ENCODE measurements at places on chromosomes 2 and 18.

- no peak for DNase-seq
These were observed 76.3 kb upstream of the DAPL1 start for GRCh38 chr2:158718851-158719250.

DNA sequence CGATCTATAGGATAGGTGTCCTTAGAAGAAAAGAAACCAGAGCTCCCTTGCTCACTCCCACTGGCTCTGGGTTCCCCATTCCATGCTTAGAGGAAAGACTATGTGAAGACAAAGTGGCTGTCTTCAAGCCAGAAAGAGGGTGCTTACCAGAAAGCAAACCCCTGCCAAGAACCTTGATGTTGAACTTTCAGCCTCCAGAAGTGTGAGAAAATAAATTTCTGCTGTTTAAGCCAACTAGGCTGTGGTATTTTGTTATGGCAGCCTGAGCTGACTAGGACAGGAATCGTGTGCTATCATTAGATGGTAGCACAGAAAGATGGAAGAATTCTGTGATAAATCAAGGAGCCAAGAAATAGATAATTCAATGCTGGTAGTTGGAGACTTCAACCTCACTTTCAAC is 19.9 kb upstream of the TFCP2L1 start:
- no peak for DNase-seq

GRCh38 chr2:58903427-58903826 is 662.3 kb upstream of the FANCL start:
- no peak for DNase-seq

DNA sequence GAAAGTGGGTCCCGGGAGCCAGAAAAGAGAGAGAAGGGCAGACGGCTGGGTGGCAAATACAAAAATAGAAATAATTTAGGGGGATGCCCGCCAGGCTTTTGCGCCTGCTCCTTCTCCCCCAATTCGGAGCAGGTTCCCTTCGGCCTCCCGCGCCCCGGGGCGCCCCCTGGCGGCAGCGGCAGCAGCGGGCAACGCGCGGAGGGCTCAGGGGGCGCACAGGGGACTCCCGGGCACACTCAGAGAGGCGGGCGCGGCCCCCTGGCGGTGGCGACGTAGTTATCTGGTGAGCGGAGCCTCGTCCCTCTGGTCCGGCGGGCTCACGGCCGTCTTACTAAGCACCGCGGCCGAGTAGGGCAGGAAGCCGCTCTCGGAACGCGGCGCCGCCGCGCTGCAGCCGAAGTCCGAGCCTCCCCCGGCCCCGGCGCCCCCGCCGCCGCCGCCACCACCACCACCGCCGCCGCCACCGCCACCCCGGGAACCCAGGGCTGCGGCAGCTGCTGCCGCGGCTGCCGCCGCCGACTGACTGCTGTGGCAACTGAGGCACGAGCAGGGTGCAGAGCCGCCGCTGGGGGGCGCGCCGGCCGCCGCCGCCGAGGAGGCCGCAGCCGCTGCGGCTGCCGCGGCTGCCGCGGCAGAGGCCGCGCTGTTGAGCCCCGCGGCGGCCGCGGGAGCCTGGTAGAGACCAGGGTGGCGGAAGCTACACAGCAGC is 3.8 kb downstream of the EVX2 start:
- DNase-seq = no peak

GRCh38 chr2:237137626-237138323 is 52.1 kb downstream of the COPS8 start:
- DNase-seq = no peak

GRCh38 chr18:78778651-78779050 is 201.0 kb upstream of the SALL3 start:
- DNase-seq = no peak

DNA sequence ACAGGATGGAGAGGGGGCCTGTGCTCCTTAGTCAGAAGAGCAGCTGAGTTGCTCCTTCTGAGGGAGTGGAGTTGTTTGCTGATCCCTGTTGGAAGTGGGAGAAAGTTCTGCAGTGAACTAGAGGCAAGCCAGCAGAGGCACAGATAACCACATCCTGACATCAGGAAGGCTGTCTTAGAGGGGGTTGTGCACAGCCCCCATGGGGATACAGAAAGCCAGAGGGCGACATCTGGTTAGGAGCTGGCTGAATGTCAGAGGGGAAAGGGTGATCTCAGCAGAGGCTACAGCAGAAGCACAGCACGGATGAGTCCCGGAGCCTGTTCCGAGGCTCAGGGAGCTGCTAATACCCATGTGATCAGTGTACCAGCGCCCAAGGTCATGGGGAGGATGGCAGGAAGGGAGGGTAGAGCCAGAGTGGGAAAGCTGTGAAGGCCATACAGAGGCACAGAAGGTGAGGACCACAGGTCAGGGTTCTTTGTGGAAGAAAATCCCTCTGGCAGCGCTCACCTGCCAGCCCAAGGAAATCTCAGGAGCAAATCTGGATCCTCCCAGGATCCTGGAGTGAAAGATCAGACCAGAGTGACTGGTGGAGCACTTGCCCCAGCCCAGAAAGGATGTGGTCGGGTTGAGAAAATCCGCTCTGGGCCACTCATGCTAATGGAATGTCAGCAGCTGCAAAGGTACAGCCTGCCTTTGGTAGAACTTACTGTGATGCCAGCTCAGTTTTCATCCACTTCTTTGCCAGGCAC is 111.8 kb downstream of the STPG4 start:
- DNase-seq = peak; percentile 93

DNA sequence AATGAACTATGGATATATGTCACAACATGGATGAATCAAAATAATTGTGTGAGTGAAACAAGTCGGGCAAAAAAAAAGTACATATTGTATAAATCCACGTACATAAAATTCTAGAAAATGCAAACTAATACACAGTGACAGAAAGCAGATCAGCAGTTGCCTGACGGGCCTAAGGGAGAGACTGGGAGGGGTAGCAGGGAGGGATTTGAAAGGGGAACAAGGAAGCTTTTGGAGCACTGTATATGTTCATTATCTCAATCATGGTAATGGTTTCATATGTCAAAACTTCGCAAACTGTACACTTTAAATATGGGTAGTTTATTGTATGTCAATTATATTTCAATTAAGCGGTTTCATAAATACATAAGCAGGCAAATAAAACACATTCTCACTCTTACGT is 153.8 kb downstream of the ANKRD44 start:
- DNase-seq = no peak

- no peak for DNase-seq
These were observed 1390.5 kb upstream of the ZEB2 start for GRCh38 chr2:145910416-145910815.

GRCh38 chr2:170823088-170823897 is 6.6 kb downstream of the GAD1 start:
- DNase-seq = no peak

DNA sequence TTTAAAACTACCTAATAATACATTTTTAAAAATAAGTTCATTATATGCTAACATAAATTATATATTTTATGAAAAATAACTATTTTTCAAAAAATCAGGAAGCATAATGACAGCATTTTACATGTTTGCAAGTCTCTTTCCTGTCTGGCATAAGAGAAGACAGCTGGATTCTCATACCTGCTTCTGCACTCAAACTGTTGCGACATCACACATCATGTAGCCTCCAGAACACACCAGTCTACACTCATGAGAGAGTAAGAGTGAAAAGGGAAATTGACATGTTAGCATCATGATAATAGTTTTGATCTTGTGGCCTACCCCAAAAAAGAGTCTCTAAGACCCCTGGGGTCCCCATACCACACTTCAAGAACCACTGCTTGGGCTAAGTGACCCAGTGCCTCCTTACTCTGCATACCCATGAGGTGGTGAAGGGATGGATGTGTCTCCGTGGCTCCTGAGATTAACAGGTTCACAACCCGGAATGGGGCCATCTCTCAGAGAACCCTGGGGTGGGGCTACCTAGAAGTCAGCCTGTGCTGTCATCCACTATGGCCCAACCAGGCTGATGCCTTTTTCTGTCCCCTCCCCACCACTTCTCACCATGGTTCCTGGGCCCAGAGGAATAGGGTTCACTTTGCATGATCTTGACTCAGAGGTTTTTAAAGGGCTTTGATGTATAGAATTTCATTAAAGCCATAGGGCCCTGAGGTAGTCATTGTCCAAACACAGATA is 102.6 kb upstream of the DAPL1 start:
- no peak for DNase-seq

GRCh38 chr2:206212673-206213513 is 53.2 kb downstream of the EEF1B2 start:
- peak; percentile 63 for DNase-seq

- peak; percentile 40 for DNase-seq
These were observed 42.9 kb downstream of the HDLBP start for GRCh38 chr2:241272303-241273209.

DNA sequence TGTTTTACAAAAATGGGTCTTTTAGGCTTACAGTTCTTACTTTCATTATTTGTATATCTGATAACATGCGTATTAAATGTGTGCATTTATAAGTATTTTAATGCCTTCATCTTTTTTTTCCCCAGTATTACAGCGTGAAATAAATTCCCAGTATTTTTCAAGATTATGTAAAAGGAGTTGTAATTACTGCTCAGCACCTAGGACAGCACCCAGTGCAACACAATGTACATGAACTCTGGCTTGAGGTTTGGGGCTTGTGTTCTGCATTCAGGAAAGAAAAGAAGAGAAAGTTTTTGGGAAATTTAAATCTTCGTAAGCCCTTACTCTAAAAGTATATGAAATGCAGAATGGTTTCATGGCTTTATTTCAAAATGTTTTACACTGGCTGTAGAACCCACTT is 16.7 kb downstream of the ZNF638 start:
- DNase-seq = peak; percentile 35

GRCh38 chr2:36379710-36380448 is 24.3 kb downstream of the CRIM1 start:
- peak; percentile 86 for DNase-seq

GRCh38 chr2:14285812-14286211 is 346.7 kb upstream of the LRATD1 start:
- DNase-seq = no peak

- peak; percentile 77 for DNase-seq
These were observed 2.5 kb downstream of the SP100 start for GRCh38 chr2:230418341-230419016.

DNA sequence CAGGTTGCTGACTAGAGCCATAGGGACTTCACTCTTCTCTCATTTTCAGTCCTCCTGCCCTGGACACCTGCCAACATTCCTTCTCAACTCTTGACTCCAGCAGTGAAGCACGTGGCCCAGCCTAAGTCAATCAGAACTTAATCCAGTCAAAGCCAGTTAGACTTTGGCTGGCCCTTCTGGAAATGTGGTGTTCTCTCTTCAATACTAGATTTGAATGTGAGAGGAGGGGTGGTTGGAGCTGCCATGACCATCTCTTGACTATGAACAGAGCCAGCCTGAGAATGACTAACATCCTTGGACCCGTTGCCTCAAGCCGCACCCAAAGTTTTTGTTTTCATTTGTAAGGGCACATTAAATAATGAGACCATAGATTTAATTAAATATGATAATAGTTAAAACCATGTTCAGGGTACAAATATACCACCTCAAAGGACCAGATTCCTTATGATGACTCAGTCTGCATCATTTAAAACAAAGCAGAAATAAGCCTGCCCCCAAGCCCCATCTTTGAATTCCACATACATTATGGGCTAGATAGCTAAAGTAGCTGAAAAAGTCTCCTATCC is 49.7 kb upstream of the RASGRP3 start:
- DNase-seq = peak; percentile 62

DNA sequence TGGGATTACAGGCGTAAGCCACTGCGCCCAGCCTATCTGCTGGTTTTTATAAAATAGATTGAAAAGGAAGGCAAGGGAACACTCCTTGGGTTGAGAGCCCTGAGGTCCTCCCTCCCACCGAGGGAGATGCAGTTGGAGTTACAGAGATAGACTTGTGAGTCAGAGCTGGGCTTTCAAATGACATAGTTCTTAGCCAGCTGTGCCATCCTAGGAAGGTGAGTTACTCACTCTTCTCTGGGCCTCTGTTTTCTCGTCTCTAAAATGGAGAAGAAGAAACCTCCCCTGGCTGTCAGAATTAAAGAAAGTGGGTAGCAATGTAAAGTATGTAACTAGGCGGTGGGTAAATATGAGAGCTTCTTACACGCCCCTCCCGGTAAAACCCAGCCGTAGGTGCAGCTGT is 2.4 kb downstream of the LRRFIP1 start:
- peak; percentile 54 for DNase-seq

GRCh38 chr2:198114064-198114463 is 309.7 kb downstream of the PLCL1 start:
- DNase-seq = no peak

GRCh38 chr2:10222-10875 is 36.0 kb downstream of the FAM110C start:
- no peak for DNase-seq

GRCh38 chr2:37415128-37415820 is 70.8 kb downstream of the QPCT start:
- DNase-seq = no peak

DNA sequence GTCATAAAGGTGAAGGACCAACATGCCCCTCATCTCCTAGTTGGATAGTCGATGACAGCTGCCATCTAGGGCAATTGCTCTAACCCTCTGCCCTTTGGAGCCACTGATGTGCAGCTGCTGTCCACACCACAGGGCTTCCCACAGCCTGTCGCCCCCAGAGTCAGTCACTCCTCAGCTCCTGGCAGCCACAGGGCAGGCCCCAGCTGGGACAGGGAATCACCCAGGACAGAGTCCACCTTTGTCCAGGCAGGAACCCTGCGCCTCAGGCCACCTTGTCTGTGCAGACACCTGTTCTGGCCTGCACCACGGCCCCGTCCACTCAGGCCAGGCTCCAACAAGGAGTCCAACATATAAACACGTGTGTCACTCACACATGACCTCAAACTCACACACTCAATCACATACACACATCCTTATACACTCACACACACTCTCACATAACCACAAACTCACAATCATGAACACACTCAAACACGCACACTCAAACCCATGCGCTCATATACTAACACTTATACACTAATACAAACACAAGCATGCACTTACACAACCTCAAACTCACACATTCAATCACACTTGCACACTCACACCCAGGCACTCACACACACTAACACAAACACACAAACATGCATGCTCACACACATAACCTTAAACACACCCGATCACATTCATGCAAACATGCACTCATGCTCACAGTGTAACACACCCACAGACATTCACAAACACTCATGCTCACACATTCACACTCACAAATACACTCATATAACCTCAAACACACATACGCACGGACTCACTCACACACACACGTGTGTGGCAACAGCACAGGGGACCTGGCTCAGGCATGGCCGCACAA is 29.7 kb downstream of the HDAC4 start:
- DNase-seq = no peak

- no peak for DNase-seq
These were observed 129.1 kb downstream of the RGPD3 start for GRCh38 chr2:106339132-106339531.

- DNase-seq = no peak
These were observed 38.1 kb upstream of the ARHGEF4 start for GRCh38 chr2:130798472-130799218.

DNA sequence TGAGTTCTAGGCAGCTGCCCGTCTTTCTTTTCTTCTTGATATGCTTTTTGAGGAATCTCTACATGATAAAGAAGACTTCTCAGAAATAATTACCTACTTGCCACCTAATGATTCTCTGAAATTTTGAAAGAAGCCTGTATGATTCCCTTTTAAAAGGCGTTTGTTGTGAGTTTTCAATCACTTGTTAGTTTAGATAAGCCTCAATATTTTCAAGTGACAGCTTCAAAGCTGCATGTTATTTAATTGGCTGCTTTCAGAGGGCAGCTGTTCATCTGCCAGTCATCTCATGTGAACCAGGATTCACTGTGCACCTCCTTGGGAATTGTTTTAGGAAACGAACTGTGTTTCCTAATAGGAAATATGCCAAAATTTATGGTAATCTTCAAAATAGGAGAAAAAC is 938.1 kb downstream of the CPS1 start:
- no peak for DNase-seq

Measured in astrocyte (in vitro differentiated cells and primary cell).